Hindlimb muscle (tissue), 1 donor: ENCODE measurements at places on chromosomes 12 and 14. TPM values are rescaled to one million over a fixed set of nuclear protein-coding genes. Genes with fewer than 3 reads are reported as not detected.
A peak's percentile ranks its signal among the peaks of the same experiment; 100 is the strongest.

DNA sequence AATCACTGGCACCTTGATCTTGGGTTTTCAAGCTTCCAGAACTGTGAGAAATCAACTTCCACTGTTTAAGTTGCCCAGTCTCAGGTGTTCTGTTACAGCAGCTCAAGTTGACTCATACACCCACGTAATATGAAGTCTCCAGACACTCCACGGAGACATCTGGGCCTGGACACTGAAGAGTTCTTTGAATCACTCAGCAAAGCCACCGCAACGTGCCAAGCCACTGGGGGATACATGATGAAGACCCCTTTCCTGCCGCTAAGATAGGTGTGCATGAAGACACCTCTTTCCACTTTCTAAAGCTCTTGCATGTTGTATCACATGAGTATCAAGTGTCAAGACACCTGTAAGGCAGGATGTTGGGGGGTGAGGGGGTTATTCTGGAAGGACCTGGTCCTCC, 311.7 kb upstream of the RTL1 start:
- DNase-seq: no peak

PLA2G1B gene
- polyA plus RNA-seq: not detected

DNA sequence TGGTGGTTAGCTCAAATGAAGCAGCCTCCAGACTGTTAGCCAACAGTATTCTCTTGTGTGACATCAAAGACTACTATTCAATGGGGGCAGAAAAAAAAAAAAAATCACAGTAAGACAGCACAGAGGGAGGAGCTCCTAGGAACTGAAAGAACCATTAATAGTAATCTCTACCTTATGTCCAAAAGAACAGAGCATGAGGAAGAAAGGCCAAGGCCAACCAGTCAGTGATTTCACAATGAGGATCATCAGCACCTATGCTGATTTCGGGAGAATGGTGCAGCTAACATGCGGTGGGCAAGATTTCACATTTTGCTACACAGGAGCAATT, 66.3 kb upstream of the SOX5 start:
- no peak for DNase-seq

NTS gene
- 0.74 TPM for polyA plus RNA-seq

DNA sequence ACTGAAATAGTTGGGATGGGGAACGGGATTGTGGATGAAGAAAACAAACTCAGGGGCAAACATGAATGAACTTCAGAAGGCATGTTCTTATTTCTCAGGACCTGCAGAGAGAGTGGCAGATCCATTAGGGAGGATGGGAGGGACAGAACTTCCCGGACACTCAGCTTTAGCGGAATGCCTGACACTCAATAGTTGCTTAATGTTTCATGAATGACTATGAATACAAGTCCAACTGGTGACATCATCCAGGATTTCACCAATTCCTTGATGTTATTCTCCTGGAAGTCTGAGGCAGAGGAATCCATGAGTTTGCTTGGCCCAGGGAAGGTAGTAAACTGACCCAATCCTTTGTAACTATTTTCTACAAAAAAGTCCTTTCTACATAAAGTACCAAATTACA, 37.8 kb upstream of the LRRC10 start:
- DNase-seq: no peak

DNA sequence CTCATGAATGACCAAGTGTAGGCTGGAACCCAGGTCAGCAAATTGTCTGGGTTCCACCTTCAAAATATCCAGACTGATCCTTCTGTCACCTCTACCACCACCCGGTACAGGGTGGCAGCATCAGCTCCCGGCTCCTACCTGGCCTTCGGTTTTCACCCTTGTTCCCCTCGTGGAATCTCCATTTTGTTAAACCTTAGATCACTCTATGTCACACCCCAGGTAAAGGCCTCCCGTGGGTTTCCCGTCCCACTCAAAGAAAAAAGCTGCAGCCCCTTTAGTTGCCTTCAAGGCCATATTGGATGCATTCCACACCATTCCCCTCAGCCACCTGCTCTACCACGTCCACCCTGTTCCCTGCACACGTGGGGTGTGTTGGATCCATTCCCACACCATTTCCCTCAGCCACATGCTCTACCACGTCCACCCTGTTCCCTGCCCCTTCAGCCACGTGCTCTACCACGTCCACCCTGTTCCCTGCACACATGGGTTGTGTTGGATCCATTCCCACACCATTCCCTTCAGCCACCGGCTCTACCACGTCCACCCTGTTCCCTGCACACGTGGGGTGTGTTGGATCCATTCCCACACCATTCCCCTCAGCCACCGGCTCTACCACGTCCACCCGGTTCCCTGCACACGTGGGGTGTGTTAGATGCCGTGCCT, 23.8 kb downstream of the SLC6A13 start:
- DNase-seq: no peak

DNA sequence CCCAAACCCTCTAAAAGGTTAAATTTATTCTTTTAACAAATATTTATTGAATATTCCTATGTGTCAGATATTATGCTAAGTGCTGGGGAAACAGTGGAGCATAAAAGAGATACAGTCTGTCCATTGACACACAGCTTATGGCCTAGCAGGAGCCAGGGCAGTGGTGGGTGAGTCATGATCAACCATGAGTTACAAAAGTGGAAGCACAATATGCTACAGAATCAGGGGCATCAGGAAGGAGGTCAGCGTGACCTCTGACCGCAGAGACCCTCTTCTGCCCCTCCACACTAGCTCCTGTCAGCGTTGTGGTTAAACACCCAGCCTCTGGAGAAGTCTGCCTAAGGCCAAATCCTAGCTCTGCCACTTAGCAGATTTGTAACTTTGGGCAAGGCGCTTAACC, 4.7 kb upstream of the PPP1R1A start:
- DNase-seq: no peak

ATG101 gene
- 22.0 TPM for polyA plus RNA-seq

GRCh38 chr14:56124327-56124726, 6.1 kb downstream of the PELI2 start:
- DNase-seq: no peak

RXYLT1 gene
- 20.1 TPM for polyA plus RNA-seq

GRCh38 chr14:21846227-21846885, 172.7 kb upstream of the OR4E1 start:
- DNase-seq: no peak

DNA sequence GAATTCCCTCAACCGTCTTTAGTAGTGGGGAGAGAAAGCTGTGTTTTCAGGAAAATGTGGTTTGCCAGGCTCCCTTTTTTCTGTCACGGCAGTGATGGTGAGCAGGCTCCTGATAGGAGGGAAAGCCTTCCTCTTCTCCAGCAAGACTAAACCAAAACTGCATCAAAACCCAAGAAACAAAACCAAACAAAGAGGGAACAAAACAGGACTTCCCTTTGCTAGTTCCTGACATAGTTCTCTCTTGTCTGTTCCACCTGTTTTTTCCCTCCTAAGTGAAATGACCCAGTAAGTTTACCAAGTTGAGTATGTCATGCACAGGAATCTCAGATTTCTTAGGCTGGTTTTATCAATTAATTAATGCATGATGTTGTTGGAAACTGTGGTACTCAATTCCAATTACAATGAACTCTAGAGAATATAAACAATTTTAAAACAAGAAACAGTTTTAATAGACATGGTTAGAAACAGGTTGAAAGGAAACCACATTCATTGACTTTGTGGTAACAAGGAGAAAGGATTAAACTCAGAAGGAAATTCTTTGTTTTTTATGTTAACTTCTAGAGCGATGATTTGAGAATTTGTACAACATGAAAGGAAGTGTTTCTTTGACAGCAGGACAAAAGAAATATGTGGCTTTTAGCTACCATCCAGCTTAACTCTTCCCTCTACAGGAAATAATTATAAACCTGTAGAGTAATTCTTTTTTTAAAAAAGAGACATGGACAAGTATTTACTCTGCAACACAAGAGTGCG, 23.0 kb upstream of the CSRP2 start:
- DNase-seq: no peak

- DNase-seq: no peak
Observed at GRCh38 chr14:95026851-95027463, 130.4 kb downstream of the DICER1 start.

PLCZ1 gene
- not detected for polyA plus RNA-seq

- no peak for DNase-seq
Observed at GRCh38 chr12:113766131-113766878, 199.8 kb downstream of the RBM19 start.

WNT1 gene
- not detected for polyA plus RNA-seq

TBX3 gene
- 34.4 TPM for polyA plus RNA-seq

DNA sequence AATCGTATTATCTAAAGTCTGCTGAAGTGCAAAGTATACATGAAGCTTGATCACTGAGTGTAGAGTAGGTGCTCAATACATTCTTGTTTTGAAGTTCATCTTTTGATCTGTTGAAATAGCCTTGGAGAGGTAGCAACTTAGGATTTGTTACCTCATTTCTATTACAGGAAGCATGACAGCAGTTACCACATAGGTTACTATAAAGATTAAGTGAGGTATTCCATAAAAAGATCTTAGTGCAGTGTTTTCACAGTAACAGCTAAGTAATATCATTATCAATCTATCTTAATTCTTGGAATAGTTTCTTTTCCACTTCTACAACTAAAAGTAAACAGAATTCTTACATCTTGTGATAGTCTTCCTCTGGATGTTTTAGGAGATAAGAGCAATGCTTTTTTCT, 50.9 kb downstream of the BTBD7 start:
- DNase-seq: no peak

MARCHF9 gene
- polyA plus RNA-seq: 9.6 TPM

TMEM132C gene
- 2.1 TPM for polyA plus RNA-seq

- DNase-seq: no peak
Observed at GRCh38 chr12:50041062-50041860, 16.0 kb upstream of the RACGAP1 start.

- DNase-seq: peak; percentile 34
Observed at GRCh38 chr14:30005114-30005808, 77.6 kb upstream of the PRKD1 start.

MYH7 gene
- polyA plus RNA-seq: 525 TPM

MYH6 gene
- polyA plus RNA-seq: 3.2 TPM

AACS gene
- polyA plus RNA-seq: 29.2 TPM

DNA sequence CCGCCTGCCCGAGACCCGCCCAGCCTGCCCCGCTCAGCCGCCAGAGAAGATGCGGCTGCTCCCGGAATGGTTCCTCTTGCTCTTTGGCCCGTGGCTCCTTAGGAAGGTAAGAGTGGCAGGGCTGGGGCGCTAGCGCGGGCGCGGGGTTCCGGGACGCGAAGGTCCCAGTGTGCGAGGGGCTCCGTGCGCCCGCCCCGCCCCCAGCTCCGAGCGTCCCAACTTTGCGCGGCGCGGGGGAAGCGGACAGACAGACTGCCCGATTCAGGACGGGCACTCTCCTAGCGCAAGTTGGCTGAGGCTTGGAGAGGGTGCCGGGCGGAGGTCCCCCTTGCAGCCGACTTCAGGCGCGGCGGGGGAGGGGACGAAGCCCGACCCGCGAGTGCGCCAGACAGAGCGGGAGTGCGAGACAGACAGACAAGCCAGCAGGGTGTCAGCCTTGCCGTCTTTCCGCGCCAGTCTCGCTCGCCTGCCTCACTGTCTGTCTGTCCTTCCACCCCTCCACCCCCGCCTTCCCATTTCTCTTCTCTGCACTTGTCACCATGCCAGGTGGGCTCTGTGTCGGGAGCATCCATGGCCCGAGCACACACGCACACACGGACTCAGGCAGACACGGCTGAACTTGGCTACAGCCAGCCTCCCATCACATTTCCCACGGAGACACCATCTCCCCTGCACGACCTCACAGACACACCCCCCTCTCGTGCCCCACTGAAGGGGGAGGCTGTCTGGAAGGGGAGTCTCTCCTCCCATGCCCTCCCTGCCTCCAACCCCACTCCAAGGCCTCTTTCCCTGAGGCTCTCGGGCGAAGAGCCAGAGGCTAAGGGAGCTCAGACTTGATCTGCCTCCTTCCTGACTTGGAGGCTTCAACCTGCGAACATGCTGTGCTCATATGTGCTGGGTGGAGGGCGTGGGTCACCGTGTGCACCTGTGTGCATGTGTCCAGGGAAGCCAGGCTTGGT, 606 bp downstream of the NXPH4 start:
- no peak for DNase-seq

GRCh38 chr12:34526946-34527345, 504.6 kb downstream of the ALG10 start:
- DNase-seq: no peak

CELA1 gene
- polyA plus RNA-seq: not detected

- no peak for DNase-seq
Observed at GRCh38 chr12:75816897-75817296, 214.7 kb downstream of the PHLDA1 start.

DNA sequence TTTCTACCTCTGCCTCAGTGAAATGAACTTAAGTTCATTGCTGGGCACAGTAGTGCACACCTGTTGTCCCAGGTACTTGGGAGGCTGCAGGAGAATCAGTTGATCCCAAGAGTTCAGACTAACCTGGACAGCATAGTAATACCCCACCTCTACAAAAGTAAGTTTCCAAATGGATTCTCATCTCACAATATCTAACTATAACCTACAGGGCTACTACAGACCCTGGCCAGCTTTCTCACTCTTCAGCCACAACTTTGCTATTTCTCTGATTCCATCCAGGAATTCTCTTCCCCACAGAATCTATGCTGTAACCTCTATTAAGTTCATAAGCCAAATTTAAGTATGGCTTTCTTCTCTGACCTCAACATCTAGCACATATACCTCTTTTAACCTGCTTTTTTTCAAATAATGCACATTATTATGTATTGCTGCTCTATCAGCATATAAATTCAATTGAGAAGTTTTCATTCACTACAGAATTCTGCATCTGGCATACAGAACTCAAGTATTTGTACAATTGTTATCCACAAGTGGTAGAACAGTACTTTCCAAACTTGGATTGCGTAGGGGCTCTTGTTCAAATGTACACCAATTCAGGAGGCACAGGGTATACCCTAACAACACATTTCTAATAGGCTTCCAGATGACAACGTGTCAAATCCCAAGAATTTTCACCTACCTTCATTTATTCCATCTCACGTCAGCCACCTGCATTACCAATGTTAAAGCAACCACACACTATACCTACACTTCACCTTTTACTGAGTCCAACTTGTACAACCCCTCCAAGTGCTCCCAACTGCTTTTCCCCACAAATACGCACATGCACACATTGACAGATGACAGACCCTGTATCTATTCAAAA, 3.8 kb downstream of the RPS29 start:
- DNase-seq: no peak

- no peak for DNase-seq
Observed at GRCh38 chr14:29601616-29602015, 326.0 kb downstream of the PRKD1 start.

RBM19 gene
- polyA plus RNA-seq: 19.1 TPM

GRCh38 chr12:124566997-124567672, at the start of gene NCOR2:
Gene NCOR2, minus strand, starts transcription at chr12:124567612. Its CDS starts 72,361 bp downstream, at chr12:124495251.
- peak; percentile 60 for DNase-seq

DNA sequence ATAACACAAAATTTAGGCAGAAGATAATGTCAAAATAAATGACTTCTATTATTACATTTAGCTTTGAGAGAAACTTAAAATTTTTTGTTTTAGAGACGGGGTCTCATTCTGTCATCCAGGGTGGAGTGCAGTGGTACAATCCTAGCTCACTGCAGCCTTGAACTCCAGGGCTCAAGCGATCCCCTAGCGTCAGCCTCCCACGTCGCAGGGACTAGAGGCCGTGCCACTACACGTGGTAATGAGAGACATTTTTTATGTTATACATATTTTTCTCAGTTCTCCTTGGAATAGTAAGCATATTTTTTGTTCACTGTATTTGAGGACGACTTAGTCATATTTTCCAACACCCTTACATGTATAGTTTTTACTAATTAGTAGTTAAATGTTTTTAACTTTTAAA, 21.5 kb upstream of the NUDT4 start:
- no peak for DNase-seq

TAS2R19 gene
- 1.3 TPM for polyA plus RNA-seq

CLEC9A gene
- polyA plus RNA-seq: 0.12 TPM
